ENCODE measurements at places on chromosomes 5 and 9.

DNA sequence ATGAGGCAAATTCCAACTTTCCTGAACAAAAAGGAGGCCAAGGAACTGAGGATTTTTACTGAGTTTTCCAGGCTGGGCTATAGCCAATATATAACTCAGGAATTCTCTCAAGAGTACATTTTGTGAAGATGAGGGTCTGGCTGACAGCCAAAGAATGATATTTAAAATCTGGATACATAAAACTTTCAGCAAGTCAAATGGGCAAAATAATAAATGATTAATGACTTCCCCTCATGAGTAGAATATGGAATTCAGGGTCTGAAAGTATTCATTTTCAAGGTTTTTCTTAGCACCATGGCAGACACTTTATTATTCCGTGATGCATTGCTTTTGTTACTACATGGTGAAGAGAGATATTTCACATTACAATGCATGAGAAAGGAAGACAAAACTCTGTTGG, 7.8 kb downstream of the FAM81B start:
- DNase-seq: no peak

- DNase-seq: no peak
Observed at GRCh38 chr9:74303945-74304344, 193.2 kb upstream of the RORB start.

DNA sequence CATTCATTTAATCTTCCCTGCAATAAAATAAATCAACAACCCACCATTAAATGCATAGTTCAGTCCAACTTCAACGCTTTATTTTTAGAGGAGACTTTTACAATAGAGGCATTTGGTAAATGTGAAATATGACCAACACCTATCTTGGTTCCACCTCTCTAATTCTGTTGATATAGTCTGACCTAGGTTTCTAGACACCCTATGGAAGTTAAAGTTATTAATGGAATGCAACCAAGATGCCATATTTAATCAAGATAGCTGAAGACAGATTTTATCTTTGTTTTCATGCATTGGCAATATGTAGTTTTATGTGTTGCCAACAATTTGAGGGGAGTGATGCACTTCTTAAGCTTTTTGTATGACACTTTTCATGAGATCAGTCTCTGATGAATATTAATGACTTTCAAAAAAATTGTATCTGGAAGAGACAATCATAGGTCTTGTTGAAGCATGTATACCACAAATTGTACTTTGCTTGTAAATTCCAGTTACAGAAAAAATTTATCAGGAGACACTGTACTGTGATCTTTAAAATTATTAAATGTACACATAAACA, 101.7 kb upstream of the IFNK start:
- DNase-seq: no peak

- DNase-seq: no peak
Observed at GRCh38 chr9:129640871-129641749, 841 bp downstream of the ASB6 start.

DNA sequence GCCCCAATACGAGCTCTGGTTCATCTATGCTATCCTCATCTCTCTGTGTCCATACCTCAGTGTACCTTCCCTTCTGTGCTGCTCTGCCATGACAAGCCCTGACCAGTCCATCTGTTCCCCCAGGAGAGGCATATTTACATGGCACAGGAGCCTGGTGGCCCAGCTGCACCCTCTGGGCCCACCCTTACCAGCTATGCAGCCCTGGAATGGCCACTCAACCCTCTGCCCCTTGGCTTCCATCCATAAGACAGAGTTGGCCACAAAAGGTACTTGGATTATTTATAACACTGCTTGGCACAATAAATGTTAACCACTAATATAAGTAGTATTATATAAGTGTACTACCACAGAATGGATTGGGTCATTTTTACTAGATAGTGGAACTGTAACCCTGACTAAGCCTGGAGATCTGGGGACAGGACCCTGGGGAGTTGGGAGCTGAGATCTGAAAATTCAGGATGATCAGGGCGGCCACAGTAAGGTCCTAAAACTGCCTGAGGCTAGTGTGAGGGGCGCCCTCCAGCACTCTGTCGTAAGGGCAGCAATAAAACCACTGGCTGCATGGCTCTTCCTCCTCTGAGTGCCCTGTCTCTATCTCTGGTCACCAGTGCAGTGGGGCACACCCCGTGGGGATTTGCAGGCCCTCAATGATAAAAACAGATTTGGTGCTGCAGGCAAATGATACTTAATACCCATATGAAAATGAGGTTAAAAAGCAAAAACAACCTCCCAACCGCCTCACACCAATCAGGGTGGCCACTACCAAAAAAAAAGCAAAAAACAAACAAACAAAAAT, 65.8 kb downstream of the SEMA4D start:
- DNase-seq: no peak

DNA sequence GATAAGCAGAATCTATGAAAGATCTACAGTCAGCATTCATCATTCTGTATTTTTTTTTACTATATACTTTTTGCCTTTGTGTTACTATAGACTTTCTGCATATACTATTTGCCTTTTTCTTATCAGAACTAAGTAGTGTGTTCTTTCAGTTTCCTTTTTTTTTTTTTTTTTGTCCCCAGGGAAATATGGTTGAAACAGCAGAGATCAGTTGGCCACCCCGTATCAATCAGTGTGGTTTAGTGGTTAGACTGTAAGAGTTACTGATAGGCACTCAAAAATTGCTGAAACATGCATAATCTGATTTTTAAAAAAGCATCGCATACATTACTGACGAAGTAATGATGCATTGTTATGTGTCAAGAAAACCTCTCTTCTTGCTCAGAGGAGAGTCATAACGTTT, 990.8 kb upstream of the EDIL3 start:
- no peak for DNase-seq
